ENCODE measurements at places on chromosomes 1 and 21.

- no peak for DNase-seq
Observed at GRCh38 chr1:41629571-41629970, 145.1 kb upstream of the EDN2 start.

GRCh38 chr1:205477121-205477758, 21.4 kb upstream of the BLACAT1 start:
- DNase-seq, result no peak

- no peak for DNase-seq
Observed at GRCh38 chr1:20358761-20359263, 68.1 kb downstream of the VWA5B1 start.

DNA sequence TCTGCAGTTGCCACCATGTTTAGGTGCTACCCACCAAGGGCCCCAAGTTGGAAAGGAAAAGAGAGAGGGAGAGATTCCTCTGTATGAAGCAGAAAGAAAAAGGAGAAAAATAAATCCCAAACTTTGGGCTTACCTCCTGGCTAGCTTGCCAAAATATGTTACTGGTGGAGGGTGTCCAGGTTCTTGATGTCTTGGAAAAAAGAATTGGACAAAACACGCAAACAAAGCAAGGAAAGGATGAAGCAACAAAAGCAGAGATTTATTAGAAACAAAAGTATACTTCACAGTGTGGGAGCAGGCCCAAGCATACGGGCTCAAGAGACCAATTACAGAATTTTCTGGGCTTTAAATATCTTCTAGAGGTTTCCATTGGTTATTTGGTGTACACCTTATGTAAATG, 204.5 kb upstream of the LRRC7 start:
- no peak for DNase-seq

GRCh38 chr1:223264983-223265908, 98.7 kb downstream of the SUSD4 start:
- DNase-seq, result no peak

- DNase-seq, result no peak
Observed at GRCh38 chr21:43739621-43740435, 20.9 kb downstream of the PDXK start.

DNA sequence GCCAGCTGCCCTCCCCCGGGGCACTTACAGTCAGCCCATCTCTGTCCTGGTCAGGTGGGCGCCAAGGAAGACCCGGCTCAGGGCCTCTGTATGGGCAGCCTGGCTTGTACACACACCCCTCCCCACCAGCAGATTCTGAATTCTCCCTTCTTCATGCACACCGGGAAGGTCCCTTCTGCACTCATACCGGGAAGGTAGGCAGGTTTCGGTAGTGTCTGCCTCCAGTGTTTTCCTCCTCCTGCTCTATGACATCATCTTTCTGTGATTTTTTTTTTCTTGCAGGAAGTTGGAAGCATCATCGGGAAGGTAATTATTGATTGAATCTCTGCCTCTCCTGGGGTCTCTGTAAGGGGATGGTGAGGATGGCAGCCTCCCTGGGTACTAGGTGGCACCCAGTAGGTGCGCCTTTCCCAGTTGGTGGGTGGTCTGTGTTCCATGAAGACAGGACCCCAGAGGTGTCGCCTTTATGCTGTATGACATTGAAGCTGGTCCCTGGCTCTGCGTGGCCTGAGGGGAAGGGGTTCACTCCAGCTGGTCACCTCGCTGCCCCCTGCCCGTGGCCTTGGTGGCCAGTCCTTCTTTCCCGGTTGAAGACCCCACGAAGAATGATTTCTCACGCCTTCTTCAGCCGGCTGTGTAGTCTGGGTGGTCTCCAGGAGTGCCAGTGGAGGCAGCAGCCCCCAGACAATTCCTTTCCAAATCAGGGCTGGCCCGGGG, 82.1 kb upstream of the COL6A1 start:
- no peak for DNase-seq

- DNase-seq, result no peak
Observed at GRCh38 chr1:111967067-111967690, 22.3 kb downstream of the KCND3 start.

- no peak for DNase-seq
Observed at GRCh38 chr1:211231873-211232272, 27.3 kb upstream of the RCOR3 start.

DNA sequence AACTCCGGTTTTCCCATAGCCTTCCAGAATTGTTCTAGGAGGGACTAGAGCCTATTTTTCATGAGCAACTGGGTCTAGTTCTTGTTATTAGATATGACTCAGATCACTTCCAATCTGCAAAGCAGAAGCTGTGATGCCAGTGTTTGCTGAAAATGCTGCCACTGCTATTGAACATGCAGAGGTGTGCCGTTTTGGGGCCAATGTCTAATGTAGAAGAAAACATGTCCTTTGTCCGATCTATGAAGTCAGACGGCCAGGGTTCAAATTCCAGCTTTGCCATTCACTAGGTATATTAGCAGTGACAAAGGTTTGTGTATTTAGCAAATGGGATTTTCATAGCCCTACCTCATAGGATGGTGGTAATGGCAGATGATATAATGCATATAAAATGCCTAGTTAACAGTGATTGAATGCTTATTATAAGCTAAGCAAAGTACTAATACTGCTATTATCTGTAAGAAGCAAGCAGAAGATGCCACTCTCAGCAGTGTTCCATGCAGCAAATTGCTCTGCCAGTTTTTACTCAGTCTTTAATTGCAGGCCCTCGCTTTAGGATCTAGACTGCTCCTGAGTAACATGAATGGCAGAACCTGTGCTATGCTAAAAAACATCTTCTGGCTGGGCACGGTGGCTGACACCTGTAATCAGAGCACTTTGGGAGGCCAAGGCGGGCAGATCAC, 40.1 kb upstream of the CXADR start:
- DNase-seq, result no peak

DNA sequence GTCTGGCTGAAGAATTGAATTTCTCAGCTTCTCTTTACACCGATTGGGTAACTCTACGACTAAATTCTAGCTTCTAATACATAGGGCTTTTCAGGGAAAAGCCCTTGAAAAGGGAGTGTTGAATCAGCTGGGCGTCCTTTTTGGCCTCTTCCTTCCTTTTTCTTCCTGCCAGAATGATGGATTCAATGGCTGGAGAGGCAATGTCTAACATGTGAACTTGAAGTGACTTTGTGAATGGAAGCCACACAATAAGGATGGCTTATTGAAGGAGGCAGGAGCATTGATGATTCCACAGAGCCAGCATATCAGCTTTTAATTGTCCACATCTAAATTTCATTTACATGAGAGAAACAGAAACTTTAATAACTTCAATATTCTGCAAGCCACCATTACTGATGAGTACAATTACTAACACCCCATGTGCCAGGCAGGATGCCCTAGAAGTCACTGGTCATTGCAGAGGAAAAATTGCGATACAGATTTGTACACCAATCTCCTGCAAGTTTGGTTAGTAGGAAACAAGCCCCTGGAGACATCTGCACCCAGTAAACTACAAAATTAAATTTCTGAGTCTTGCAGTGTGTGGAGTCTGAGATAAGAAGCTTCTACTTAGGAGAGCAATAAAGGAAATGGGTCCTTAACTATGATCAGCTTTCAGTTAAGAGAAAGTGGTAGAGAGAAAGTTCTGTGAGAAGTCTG, 56.1 kb downstream of the STYXL2 start:
- no peak for DNase-seq

DNA sequence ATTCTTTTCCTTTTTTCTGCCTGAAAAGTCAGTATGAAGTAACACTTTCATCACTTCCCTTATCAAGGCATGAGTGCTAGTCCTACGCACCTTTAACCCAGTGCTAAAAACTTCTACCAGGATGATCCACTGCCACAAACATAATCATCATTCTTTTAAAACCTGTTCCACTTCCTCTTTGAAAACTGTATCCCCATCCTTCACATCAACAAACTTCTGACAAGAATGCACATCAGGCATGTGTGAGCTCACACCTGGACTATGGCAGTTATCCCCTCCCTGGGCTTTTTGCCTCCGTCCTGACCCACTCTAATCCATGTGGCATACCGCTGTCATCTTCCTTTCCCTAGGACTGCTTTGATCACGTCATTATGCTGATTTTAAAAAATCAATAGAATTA, 70.2 kb downstream of the ESRRG start:
- DNase-seq, result no peak

- peak; percentile 38 for DNase-seq
Observed at GRCh38 chr1:27366411-27367159, at the start of gene MAP3K6. TSS of gene MAP3K6 (minus strand) at chr1:27366961. CDS start at chr1:27366597, 364 bp downstream.

- DNase-seq, result no peak
Observed at GRCh38 chr1:226496453-226497015, 52.0 kb upstream of the STUM start.

DNA sequence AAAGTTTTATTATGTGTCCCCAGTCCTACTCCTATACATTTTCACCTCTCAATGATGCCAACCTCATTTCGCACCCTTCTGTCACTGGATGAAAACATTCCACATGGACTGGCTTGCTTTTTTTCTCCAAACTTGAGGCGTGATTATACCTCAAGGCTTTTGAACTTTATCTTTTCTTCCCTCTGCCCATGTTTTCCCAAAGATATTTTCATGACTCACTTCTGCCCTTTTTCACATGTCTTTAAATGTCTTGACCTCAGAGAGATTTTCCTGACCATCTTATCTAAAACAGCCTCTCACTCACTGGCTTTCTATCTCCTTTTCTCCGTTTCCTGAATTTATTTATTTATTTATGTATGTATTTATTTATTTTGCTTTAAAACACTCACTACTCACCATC, 659.0 kb downstream of the PTPRC start:
- DNase-seq, result no peak

DNA sequence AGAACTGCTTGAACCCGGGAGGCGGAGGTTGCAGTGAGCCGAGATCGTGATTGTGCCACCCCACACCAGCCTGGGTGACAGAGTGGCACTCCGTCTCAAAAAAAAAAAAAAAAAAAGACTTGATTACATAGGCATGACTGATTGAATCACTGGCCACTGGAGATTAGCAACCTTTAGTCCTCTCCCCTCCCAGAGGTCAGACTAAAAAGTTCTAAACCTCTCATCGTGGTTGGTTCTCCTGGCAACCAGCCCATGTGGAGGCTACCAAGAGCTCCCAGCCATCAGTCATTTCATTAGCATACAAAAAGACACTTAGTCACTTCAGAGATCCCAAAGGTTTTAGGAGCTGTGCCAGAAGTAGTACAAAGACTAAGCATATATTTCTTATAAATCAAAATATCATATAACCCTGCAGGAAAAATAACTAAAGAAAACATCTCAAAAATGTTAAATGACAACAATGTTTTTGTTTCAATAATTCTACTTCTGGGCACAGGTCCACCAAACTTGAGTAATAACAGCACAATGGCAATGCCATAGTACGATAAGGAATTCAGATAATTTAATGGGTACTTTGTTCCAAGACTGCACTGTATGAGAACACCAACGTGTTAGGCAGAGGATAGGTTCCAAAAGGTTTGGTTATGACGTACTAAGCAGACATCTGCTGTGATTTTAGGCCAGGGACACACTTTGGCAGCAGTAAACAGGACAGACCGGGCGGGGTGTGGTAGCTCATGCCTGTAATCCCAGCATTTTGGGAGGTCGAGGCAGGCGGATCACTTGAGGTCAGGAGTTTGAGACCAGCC, 18.1 kb downstream of the USP48 start:
- no peak for DNase-seq

DNA sequence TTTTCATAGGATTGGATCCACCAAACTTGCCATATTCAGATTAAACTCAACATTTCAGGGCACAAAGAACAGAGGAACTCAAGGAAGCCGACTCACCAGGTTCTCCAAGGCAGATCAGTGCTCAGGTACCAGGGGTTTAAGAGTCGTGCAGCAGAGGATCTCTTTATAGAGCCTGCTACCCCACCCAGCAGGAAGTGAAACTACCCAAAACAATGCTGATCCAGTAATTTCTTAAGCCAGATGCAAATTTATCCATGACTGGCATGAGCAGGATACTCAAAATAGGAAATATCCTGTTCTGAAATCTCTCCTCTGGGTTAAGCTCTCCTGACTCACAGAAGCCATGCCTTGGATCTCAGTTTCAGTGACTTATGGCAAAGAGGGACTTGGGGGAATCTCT, at the start of gene SPRR2A:
Gene SPRR2A, minus strand, starts transcription at position 138 of the 400 bp plus-strand sequence. CDS start 777 bp downstream, outside the sequence.
- DNase-seq, result no peak

- DNase-seq, result no peak
Observed at GRCh38 chr1:173411835-173412742, 65.0 kb upstream of the PRDX6 start.

- DNase-seq, result no peak
Observed at GRCh38 chr1:53552981-53553733, 94.0 kb downstream of the DMRTB1 start.

Data from stimulated activated CD4-positive, alpha-beta T cell treated with anti-CD3 and anti-CD28 coated beads, Interleukin-4, amount 100 ng/mL, for 1 hour (primary cell).